ENCODE measurements at places on chromosomes 2 and 18.

DNA sequence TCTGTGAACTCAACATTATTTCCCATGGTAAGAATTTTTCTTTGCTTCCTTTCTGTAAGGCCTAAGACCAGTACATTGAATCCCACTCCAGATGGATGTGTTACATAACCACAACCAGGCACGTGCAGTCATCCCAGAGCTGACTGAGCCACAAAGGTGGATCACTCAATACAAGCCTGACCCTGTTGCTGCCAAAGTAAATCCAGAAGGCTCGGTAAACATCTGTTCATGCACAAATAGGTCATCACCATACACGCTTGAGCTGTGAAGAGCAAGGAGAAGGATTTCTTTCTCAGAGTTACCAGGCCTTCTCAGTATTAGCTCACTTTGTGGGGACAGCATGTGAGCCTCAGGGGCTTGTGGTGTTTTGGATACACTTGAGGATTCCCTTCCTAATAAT, 791.4 kb upstream of the FANCL start:
- DNase-seq = no peak

DNA sequence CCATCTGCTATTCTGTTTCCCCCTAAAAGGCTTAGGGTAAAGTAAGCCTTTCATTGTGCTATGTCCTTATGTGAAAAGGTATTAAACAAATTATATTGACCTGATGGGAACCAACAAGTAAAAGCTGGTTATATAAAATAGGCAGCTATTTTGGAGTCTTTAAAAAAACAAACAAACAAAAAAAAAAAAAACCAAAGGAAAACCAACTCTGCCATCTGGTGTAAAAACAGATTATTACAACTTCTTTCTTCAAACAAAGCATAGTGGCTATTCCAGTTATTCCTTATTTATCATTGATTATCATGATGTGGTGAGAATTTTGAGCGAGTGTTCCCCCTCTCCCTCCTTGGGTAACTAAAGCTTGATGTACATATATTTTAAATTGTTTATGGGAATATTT, 122.3 kb upstream of the FHL2 start:
- DNase-seq = no peak

GRCh38 chr2:86249579-86250391, 50.5 kb downstream of the MRPL35 start:
- no peak for DNase-seq

GRCh38 chr2:114717049-114717448, 274.6 kb downstream of the DPP10 start:
- DNase-seq = no peak

DNA sequence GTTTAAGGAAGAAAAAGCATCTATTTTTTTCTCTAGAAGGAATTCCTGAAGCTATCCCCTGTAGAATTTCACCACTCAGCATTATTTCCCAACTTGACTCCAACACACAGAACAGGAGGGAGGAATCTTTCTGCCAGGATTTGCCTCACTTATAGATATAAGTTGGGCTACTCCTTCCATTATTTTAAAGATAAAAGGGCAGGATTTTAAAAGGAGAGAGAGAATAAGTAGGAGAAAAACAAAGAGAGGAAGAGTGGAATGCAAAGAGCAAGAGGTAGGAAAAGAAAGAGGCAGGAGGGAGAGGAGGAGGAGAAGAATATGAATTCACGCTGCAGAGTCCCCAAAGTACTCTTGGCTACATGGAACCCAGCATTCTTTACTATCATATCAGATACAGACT, 182.5 kb downstream of the TCF4 start:
- no peak for DNase-seq

DNA sequence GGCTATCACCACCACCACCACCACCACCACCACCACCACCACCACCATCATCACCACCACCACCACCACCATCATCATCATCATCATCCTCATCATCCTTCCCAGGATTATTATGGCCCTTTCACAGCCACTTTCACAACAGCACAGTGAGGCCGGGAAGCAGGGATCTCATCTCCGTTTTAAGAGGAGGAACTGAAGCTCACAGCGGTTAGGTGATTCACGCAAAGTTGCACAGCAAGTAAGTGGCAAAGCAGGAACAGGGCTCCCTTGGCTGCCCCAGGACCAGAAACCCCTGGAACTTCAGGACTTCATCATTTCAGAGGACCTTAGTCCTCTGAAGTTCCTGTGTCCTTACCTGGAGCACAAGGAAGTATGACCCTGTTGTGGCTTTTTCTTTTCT, 26.8 kb downstream of the MRPL35 start:
- no peak for DNase-seq

DNA sequence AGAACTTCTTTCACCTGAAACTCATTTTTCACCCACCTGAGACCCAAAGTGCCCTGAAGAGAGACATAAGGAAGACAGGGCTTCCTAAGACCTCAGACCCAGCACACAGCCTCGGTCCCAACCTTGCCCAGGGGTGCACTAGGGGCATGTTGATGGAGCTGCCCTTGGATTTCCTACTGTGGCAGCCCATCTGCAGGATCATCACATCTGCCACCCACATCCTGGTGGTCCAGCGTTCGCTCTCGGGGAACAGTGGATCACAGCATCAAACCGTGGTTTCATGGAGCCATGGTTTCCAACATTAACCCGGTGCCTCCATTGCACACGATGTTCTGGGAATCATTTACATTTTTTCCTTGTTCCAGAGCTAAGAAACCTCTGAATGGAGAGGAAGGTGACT, 186.4 kb downstream of the TFCP2L1 start:
- no peak for DNase-seq

GRCh38 chr2:28216331-28216730, 176.3 kb upstream of the FOSL2 start:
- no peak for DNase-seq

DNA sequence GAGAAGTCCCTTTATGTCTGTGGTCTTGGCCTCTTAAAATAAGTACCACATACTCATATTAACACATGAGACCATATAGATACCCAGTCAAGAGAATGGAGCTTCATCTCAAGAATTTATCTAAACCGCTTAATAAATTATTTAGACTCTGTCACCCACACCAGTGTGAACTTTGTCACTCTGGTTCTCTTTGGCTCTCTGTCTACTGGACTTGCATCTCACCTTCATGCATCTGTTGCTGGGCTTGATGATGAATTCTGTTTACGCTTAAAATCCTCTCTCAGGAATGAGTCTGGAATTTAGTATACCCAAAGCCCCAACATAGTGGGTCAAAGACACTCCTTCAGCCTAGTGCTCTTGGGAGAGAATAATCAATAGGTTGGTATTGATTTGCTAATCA, 73.9 kb downstream of the SETBP1 start:
- no peak for DNase-seq

GRCh38 chr18:32891797-32892196, 119.0 kb upstream of the KLHL14 start:
- no peak for DNase-seq

DNA sequence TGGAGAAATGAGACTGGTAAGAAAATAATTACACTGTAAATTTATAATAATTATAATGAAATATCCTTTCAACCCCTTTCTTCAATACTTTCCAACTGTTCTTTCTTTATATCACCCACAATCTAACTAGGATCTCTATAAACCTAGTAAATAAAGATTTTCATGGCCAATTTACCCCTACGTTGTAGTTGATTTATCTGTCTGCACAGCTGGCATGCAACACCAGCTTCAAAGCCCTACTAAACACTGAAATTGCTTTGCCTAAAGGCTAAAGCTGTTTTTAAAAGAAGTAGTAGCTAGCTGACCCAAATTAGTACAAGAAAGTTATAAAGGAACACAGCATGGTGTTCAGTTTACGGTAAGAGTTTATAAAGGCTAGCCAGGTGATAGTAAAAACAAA, 140.1 kb downstream of the NOL4 start:
- DNase-seq = no peak

DNA sequence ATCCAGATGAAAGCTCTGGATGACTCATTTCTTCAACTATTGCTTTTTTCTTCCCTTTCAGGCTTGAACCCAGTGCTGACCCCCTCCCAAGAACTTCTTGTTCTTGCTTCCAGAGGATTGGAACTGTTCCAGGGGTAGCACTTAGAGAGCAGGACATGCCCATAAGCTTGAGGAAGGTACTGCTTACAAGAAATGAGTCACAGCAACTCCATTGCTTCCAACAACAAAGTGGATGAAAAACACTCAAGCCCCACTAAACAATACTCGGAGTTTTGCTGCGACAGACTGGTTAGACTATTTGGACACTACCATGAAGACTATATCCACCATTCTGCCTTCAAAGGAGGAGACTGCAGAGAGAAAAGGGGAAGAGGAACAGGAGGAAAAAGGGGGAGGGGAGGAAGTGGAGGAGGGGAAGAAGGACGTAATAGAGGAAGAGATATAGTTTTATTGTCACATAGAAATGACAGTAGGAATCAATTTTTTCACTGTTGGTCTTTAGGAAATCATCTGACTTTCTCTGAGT, 1.6 kb upstream of the EPC2 start:
- no peak for DNase-seq

DNA sequence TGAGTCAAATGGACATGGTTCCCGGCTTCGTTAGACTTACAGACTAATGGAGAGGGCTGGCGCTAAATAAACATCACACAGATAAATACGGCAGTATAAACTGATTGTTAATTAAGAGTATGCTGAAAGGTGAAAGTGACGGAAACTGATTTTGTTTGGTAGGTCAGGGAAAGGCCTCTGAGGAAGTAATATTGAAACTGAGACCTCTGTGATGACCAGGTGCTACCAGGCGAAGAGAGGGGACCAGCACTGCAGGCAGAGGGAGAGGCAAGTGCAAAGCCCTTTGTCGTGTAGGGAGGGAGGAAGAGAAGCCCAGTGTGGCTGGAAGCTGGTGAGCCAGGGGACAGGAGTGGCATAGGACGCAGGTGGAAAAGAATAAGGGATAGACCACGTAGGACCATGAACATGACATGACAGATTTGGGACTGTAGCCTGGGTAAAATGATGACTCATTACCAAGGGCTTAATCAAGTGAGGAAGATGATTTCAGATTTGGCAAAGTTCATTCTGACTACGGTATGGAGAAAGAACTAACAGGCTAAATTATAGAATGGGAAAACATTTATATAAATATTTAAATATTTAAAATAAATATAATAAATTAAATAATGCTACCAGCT, 433.1 kb downstream of the NCKAP5 start:
- no peak for DNase-seq

DNA sequence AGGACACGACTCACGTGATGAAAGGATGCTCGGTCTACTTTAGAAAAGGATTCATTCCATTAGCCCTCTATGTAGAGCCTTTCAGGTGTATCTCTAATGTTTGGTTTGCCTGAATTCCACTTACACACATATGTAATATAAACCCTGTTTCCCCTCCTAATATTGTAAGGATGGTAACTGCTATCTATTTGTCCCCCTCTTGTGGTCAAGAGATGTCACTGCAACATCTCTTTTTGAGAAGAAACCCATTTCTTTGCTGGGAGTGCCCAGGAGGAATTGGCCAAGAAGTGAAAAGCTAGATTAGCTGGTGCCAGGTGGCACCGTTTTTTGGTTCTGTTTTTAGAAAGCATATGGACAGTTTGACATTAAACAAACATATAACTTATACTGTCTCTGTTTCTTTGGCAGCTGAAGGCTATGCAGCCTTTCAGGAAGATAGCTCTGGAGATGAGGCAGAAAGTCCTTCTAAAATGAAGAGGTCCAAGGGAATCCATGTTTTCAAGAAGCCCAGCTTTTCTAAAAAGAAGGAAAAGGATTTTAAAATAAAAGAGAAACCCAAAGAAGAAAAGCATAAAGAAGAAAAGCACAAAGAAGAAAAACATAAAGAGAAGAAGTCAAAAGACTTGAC, 41.2 kb downstream of the RALBP1 start:
- no peak for DNase-seq

DNA sequence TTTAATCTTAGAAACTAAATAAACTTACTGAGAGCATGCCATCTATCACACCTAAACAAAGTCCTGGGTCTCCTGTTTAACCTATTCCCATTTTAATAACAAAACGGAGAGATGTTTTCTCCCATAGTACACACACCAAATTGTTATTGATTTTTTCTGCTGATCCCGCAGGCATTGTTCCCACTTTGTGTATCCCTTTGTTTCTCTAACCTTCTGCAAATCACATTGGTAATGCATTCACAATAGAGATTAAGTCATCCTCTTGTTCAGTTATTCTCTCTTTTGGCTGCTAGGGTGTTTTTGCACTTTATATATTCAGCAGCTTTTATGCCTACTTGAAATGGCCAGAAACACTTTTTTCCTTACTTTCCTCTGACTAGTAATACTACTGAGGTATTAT, 1071.9 kb upstream of the CDH2 start:
- no peak for DNase-seq

DNA sequence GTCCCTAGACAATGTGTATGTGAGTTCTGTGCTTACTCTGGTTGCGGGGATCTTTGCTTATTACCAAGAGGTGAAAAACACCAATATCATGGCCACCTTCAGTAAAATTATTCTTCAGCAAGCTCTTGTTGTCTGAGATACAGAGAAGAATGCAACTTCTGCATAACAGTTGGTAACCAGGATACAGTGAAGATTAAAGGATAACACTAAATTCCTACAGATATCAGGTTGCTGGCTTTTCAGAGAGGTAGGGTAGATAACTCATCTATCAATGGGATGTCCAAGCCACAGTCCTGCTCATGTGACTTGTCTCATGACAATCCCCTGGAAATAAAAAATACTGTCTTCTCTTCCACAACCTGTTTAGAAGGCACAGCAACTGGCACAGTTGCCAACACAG, 308.5 kb downstream of the TNS1 start:
- no peak for DNase-seq

DNA sequence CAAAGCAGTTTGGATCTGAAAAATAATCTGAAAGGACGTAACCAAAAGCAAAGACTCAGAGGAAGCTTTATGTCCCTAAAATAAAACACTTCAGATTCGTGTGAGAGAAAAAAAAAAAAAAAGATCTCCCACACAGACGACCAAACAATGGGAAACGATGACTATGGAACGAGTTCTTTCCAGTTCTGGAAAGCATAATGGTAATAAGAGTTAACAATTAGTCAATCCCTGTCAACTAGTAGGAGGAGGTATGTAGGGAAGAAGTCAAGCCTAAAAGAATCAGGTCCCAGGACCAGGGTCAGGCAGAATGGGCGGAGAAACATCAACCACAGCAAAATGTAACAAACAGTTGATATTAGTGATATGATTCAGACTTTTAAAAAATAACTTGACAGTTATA, 170.3 kb upstream of the SETBP1 start:
- no peak for DNase-seq

- DNase-seq = no peak
Observed at GRCh38 chr2:150587547-150588505, 100.4 kb upstream of the RND3 start.

- DNase-seq = no peak
Observed at GRCh38 chr2:39730276-39730675, 48.8 kb downstream of the THUMPD2 start.

DNA sequence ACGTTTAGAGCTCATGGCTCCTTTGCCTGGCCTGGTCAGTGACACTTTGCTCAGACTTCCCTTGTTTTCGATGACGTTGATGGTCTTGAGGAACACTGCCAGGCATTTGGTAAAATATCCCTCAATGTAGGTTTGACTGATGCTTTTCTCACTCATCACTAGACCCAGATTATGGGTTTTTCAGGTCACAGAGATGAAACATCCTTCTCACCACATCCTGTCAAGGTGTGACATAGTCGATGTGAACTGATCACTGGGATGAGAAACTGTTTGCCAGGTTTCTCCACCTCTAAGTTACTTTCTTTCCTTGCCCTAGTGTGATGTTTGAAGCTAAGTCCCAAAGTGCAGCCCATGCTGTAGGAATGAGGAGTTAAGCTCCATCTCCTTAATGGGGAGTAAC, 81.5 kb downstream of the AFF3 start:
- DNase-seq = no peak

- peak; percentile 66 for DNase-seq
Observed at GRCh38 chr18:5294457-5295230, 882 bp downstream of the ZBTB14 start.

GRCh38 chr2:112749755-112750559, 14.5 kb downstream of the CKAP2L start:
- peak; percentile 89 for DNase-seq

Measured in stimulated activated CD4-positive, alpha-beta T cell treated with anti-CD3 and anti-CD28 coated beads, Interleukin-2, amount 100 ng/mL, for 24 hours (primary cell).